Retina (tissue), 1 donor: ENCODE measurements at places on chromosomes 13 and 19.
A peak's percentile ranks its signal among the peaks of the same experiment; 100 is the strongest.

DNA sequence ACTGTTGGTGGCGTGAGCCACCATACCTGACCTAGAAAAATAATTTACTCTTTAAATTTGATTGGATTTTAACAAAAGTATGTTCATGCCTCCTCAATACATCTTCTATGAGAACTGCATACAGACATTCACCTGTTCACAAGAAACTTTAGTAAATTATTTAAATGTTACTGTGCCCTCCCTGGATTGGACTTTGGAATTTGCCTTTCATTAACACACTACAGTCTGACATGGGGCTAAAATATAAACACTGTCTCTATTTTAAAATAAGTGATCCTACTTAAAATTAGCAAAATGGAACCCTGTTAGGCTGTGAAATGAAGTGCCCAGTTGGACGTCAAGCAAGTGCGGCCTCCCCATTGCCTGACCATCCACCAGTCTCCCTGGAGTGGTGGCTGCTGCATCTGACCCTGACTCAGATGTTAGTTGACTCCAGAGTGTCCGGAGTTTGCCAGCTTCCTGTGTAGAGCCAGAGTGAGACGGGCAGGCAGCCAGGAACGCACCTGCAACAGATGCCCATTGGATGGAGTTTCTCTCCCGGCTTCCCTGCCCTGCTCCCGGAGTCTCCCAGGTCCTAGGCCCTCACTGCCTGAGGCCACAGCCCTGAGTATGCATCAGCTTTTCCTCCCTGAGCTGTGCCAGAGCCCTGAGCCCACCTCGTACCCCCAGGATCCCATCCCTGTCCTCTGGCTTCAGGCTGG, 45.9 kb upstream of the ATP11A start:
- DNase-seq: no peak

- peak; percentile 53 for DNase-seq
Observed at GRCh38 chr13:84315527-84315926, 433.3 kb upstream of the SLITRK1 start.

DNA sequence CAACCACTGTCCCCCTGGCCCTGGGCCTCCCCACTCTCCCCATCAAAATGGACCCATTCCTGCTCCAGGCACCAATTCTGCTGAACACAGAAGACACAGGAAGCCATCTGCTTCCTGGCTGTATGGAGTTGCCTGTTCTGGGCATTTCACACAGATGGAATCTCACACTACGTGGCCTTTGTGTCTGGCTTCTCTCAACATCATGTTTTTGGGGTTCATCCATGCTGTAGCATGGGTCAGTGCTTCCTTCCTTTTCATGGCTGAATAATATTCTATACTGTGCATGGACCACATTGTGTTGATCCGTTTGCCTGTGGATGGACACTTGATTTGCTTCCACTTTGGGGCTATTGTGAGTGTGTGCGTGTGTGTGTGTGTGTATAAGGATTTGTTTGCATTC, 15.0 kb upstream of the KLF2 start:
- no peak for DNase-seq

- DNase-seq: no peak
Observed at GRCh38 chr19:17718550-17718946, 732 bp upstream of the MAP1S start.

DNA sequence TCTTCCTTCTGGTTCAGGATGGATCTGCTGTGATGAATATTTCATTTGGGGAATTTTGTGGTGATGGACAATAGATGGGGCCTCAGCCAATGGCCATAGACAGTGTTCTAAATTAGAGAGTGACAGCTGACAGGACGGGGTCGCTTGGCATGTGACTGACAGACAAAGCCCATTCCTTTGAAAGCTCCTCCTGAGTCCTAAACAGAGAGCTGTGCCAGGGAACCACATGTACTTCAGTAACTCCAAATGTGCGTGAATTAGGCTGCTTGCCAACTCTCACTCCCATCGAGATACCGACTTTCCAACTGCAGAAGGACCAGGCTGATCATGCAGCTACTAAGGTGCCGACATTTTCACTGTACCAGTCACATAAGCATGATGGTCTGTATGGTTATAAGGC, 187.7 kb downstream of the SHISA2 start:
- DNase-seq: no peak

- DNase-seq: peak; percentile 61
Observed at GRCh38 chr19:17681505-17682125, 6.5 kb downstream of the UNC13A start.

GRCh38 chr13:80386002-80386401, 45.1 kb upstream of the SPRY2 start:
- DNase-seq: no peak

GRCh38 chr19:9076901-9077300, 10.0 kb upstream of the OR1M1 start:
- DNase-seq: no peak

GRCh38 chr19:42942187-42942789, 5.3 kb upstream of the PSG7 start:
- no peak for DNase-seq

GRCh38 chr13:113860051-113860664, 3.7 kb downstream of the GAS6 start:
- DNase-seq: no peak

DNA sequence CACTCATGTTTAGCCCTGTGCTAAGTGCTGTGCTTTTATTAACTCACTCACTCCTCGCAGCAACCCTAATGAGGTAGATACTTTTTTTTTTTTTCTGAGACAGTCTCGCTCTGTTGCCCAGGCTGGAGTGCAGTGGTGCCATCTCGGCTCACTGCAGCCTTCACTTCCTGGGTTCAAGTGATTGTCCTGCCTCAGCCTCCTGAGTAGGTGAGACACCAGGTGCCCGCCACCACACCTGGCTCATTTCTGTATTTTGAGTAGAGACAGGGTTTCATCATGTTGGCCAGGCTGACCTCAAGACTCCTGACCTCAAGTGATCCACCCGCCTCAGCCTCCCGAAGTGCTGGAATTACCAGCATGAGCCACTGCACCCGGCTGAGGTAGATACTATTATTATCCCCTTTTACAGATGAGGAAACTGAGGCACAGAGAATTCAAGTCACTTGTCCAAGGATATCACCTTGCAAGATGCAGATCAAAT, 2.5 kb downstream of the ITPKC start:
- no peak for DNase-seq

GRCh38 chr13:32804673-32805230, 211.5 kb upstream of the KL start:
- DNase-seq: no peak

DNA sequence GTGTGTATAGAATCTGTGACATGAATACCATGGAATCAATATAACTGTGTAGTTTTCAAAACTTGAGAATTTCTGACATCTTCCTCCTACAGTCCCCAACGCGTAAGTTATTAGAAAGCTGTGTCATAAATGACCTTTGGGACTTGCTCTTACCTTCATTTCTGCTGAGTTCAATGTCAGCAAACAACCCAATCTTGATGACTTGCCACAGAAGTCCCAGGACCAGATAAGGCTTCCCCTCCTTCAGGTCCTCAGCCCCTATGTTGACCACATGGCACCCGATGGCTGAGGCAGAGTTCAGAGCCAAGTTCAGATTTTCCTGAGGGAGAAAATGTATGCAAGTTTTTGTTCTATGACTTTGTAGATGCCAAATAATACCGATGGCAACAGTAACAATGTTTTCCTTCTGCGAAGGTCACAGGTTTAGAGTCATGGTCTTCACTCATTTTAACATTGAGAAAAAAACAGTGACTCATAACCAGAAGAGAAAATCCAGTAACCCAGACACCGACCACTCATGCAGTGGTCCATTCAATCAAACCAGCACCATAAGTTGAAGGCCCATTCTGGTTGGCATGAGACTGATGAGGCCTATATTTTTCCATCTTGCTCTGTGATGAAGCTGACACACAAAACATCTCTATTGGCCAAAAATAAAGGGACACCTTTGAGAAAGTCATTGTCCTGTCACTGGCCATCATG, 29.2 kb downstream of the LCP1 start:
- DNase-seq: no peak

DNA sequence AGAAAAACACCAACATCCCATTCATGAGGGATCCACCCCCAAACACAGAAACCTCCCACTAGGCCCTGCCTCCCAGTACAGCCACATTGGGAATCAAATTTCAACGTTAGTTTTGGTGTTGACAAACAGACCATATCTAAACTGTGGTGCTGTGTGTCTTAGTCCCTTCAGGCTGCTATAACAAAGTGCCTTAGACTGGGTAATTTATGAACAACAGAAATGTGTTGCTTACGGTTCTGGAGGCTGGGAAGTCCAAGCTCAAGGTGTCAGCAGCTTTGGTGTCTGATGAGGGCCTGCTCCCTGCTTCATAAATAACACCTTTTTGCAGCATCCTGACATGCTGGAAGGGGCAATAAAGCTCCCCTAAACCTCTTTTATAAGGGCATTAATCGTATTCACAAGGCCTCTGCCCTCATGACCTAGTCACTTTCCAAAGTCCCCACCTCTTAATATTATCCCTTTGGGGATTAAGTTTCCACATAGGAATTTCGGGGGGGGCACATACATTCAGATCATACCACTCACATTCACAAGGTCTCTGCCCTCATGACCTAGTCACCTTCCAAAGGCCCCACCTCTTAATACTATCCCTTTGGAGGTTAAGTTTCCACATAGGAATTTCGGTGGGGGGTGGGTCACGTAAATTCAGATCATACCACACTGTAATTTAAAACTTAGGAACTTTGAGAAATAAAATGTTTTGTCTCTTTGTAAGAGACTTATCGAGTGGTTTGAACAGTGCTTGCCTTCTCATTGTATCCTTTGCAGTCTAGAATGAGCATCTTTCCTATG, 27.5 kb downstream of the ZNF507 start:
- DNase-seq: no peak

DNA sequence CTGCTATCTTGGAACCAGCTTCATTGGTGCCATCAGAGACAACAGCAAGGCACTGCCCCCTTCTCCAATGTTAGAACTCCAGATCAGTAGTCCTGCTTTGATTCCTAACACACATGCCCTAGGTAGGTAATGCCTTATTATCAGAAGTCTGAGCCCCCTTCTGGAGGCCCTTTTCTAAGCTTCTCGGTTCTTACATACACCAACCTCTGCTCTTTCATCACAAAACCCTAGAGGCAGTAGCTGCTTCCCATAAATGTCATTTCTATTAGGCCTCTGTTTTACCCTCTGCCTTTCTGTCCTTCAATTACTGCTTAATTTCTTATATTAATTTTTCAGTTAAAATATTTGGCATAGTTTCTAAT, 65.3 kb upstream of the KLHL1 start:
- DNase-seq: no peak

DNA sequence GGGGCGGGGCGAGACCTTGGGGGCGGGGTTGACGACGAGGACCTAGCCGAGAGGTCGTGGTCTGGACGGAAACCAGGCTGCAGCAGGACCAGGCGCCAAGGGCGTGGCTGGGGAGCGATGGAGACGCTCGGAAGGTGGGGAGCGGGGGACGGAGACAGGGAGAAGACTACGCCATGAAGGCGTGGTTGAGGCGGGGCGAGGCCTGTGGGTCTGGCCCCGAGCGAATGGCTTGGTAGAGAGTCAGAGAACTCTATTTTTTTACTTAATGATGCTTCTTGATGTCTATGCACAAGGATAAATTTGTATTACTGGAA, 674 bp upstream of the FBXL12 start:
- DNase-seq: no peak

GRCh38 chr19:12606796-12607195, 3.8 kb downstream of the ZNF490 start:
- no peak for DNase-seq

- peak; percentile 16 for DNase-seq
Observed at GRCh38 chr13:49627831-49628652, at the start of gene ARL11. ARL11 (plus strand) TSS chr13:49628507; CDS start chr13:49630448, 1,941 bp downstream.

DNA sequence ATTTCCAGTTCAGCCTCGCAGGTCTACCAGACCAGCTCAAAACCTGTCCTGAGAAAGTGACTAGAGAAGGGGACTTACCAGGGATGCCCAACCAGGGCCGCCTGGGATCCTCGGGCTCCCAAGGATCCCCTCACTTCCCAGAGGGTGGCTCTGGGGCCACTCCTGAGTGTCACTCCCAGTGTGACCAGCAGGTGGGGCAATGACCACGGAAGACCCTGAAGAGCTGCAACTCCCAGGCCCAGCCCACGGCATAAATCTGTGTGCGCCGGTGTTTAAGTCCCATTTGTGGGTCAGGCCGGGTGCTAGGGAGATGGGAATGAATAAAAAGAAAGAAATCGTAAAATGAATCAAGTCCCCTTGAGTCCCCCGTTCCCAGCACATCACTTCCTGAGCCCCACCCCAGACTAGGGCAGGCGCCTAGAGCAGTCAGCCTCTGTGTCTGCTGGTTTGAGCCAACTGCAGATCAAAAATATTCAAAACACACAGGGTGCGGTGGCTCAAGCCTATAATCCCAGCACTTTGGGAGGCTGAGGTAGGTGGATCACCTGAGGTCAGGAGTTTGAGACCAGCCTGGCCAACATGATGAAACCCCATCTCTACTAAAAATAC, 10.7 kb downstream of the PTGIR start:
- DNase-seq: peak; percentile 90

- peak; percentile 25 for DNase-seq
Observed at GRCh38 chr13:101325423-101325822, 90.9 kb downstream of the NALCN start.

DNA sequence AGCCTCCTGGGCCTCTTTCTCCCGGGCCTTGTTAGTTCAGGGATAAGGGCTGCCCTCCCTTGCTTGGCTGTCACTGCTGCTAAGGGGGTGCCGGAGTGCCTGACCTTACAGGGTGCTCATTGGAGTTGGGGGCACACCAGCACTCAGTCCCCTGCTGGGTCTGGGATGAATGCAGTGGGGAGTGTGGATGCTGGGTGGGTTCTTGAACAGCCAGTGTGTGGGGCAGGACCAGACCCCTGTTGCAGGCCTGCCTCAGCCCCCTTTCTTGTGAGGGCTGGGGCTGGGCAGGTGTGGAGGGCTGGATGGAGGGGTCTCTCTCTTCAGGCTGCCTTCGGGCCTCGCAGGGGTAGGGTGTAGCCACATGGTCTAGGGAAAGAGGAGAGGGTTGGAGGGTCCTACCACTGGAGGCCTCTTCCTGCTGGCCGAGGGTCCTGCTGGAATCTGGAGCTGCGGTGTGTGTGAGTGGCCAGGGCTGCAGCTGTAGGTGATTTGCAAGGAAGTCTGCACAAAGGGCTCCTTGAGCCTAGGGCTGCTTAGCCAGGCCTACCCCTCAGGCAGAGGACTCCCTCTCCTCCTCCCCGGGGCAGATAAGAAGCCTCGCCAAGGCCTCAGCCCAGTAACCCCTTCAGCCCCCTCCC, 3.2 kb downstream of the CEBPA start:
- no peak for DNase-seq

- no peak for DNase-seq
Observed at GRCh38 chr13:75440100-75440499, 41.9 kb downstream of the TBC1D4 start.

GRCh38 chr19:15469513-15470297, 5.4 kb upstream of the RASAL3 start:
- peak; percentile 18 for DNase-seq

GRCh38 chr13:33388286-33388998, 102.9 kb upstream of the STARD13 start:
- no peak for DNase-seq
